ENCODE measurements at places on chromosomes 5 and 9. TPM values are rescaled to one million over a fixed set of nuclear protein-coding genes. Genes with fewer than 3 reads are reported as not detected.

The PALM2AKAP2 gene
- not detected for total RNA-seq

The GLRA1 gene
- not detected for total RNA-seq

The BARHL1 gene
- total RNA-seq, result not detected

The POMT1 gene
- 47.7 TPM for total RNA-seq

The ITK gene
- total RNA-seq, result 324 TPM
